ENCODE measurements at places on chromosomes 2 and 18.
A peak's percentile ranks its signal among the peaks of the same experiment; 100 is the strongest.

DNA sequence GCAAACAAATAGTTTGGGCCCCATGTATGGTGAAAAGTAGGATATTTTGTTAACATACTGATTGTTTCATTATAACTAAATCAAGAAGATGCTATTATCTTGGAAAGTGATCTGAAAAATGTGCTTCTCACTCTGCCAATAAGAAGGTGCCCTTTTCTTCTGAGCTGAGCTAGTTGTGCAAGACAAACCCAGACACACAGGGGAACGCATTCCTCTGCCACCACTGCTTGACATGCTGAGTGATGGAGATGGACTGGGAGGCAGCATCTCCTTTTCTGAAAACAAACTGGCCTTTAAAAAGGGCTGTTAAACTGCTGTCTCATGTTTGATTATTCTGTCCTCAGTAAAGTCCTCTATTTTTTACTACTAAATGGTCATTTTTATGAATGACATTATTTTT lies 1989.9 kb upstream of the CELF4 start:
- peak; percentile 18 for DNase-seq

DNA sequence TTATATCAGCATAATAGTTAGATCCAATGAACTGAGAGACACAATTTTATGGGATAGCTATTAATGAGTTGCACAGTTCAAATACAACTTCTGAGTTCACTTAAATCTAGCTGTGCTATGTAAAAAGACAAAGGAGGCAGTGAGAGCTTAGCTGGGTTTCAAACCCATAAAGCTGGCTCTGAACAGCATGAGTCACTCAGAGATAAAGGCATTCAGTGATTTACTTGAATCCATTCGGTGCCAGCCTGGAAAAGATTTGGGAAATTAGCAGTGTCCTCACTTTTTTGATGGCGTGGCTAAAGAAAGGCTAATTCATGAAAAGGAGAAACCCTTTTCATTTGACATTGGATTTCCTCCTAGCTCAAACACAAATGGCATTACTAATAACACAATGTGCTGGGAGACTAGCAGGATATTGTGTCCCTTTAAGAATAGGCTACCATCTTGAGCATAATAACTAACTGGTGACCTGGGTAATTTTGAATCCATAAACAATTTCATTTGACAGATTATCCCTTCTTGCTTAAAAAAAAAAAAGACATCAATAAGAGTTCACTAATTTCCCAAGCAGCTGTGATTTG lies 98.4 kb upstream of the NEUROD1 start:
- no peak for DNase-seq

DNA sequence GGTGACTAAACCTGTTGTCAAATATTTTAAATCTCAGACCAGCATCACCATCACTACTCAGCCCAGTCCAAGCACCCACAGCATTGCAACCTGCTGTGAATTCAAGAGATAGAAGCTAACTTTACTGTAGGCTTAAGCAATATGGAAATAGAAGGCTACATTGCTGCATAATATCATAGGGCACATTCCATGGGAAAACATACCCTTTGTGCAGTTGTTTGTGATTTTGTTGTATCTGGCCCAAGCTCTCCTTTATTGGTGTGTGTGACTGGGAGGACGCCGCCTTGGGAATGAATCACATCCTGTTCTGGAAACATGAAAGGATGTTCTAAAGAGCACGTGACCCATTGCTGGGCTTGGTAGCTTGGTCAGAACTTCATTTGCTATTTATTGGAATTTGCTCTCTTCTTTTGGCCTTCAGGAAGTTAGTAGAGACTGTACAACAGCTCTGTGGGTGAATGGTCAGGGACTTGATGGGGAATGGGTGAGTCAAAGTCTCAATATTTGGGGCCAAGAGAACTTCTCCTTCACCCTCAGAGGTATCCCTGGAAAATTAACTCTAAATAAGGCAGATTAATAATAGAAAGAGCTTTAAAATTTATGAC lies 106.8 kb upstream of the SERPINE2 start:
- DNase-seq: peak; percentile 94

DNA sequence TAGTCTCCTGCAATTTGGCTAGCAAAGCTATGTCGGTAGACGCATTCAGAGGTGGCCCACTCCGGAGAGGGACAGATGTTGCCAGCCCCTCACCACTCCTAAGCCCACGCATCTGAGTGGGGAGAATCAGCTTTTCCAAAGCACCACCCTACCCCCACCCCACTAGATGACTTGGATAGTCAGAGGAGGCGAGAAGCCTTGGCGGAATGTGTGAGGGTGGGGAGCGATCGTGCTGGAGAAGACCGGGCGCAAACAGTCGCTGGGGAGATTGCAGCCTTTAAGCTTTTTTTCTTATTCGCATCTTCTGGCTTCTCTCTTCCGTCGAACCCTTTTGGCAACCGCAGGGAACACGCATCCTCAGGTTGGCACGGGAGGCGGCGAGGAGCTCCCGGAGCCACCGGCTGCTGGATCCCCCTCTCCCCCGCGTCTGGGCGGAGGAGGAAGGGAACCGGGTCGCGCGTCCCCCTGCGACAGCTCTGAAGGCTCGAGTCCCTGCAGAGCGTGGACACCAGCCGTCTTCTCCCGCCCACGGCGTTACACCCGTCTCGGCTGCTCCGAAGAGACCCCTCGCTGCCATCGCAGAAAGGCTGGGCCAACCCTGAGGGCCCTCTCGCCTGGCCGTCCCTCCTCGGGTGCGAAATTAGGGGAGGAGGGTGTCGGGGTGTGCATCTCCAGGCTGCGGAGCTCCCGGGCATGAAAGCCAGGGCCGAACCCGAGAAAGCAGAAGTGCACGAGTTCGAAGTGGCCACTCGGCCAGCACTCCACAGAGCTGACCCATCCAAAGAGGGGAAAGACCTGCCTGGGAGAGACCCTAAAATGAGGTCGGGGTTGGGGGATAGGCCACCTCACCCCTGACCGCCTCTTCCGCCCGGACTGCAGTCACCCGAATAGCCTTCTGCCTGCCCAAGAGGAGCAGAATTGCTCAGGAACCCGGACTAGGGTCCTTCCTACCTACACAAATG lies 12.2 kb downstream of the EVX2 start:
- no peak for DNase-seq

DNA sequence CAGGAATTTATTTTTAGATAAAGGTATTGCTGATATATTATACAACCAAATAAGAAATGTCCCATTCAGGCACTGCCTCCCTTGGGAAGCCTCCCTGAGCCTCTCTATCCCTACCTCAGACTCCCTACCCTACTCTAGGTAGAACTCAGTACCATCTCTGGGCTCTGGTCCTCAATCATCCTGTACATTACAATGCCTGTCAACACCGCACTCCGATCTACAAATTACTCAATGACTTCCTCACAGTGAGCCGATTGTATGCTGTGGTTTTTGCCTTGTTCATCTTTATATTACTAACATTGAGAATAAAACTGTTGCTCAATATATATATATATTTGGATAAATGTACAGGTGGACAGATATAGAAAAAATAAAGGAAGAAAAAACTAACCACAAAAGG lies 207.5 kb downstream of the STK39 start:
- no peak for DNase-seq

DNA sequence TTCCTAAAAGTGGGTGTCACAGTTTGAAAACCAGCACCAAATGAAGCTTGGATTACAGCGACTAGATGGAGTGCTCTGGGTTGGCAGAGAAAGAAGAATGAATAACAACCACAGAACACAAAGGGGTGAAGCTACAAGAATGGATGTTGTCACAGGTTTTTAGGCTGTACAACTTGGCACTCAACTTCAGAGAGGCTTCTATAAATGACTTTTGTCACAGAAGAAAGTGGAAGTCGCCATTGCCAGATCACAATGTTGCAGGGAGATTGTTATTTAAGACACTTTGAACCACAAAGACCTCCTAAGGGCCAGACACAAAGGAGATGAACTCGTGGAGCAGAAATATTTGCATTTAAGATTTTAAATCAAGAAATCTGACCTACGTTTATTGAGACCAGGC lies 354.2 kb downstream of the CDH7 start:
- DNase-seq: no peak

GRCh38 chr18:42958353-42958752 lies 157.1 kb downstream of the RIT2 start:
- no peak for DNase-seq

- no peak for DNase-seq
These were observed 71.8 kb upstream of the ATL2 start for GRCh38 chr2:38448692-38449410.

DNA sequence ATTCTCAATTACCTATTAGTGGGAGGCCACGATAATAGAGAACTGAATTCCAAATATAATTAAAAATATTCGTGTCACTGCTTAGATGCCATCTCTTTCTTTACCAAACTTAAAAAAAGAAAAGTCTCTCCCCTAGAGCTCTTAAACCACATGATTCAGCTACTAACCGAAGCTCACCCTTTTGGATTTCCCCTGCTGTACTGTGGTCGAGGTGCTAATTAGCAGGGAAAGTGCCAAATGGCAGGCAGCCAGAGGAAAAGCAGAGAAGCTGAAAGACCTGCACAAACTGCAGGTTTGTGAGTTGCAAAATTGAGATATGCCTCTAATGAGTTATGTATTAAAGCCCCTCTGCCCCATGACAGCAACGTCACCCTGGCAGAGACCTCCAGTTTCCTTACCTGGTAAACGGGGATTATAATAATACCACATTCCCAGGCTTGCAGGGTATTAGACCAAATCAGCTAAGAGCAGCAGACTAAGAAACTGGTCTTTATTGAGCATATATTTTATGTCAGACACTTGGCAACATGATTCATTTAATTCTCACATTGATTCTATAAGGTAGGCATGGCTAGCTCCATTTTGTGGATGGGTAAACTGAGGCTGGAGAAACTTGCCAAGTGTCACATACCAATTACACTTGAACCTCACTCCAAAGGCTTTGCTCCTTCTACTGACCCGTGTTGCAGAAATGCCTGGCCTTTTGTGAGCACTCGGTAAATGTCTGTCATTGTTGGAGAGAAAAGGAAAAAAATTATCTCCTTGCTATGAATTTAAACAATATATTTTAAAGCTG lies 259.7 kb downstream of the LPIN1 start:
- peak; percentile 89 for DNase-seq

- DNase-seq: no peak
These were observed 28.1 kb upstream of the MREG start for GRCh38 chr2:216041438-216041837.

DNA sequence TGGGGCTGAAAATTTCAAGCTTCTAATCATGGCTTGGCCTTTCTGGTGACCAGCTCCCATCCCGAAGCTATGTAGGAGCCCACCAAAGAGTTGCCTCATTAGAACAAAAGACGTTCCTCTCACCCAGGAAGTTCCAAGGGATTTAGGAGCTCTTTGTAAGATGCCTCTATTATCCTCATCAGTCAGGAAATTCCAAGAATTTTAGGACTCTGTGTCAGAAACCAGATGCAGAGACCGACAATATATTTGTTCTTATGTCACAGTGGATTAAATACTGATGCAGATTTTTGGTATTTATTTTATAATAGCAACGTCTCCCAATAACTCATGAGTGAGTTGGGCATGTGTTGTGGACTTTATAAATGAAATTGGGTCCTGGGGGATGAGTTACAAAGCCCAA lies 91.8 kb upstream of the SKOR2 start:
- DNase-seq: no peak

DNA sequence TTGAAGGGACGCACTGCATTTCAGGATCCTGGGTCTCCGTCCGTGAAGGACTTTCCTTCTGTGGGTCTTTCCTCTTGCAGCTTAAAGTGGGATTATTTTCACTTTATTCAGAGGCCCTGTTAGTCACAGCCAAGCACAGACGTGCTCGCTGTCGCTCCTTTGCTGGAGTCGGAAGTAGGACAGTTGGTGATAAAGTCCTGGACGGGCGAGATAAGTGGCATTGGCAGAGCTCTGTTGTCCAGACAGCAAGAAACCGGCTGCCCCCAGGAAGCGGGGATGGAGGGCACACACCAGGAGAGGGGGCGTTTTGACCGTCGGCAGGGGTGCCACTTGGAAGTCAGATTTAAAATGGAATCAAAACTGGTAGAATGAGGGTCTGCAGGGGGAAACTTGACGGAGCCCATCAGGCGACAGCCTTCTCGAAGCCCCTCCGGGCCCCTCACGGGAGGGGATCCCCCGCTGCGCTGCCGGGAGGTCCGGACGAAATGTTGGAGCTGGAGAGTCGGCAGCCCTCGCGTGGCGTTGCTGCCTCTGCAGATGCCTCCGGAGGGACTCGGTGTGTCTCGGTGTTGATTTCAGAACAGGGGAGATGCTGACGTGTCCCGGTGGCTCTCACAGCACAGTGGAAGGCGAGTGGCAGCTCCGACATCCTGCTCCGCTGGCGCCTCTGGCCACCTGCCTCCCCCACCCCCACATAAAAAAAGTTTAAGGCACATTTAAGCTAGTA lies 124.2 kb downstream of the NFATC1 start:
- DNase-seq: no peak

GRCh38 chr2:187982668-187983067 lies 309.0 kb upstream of the GULP1 start:
- peak; percentile 96 for DNase-seq

DNA sequence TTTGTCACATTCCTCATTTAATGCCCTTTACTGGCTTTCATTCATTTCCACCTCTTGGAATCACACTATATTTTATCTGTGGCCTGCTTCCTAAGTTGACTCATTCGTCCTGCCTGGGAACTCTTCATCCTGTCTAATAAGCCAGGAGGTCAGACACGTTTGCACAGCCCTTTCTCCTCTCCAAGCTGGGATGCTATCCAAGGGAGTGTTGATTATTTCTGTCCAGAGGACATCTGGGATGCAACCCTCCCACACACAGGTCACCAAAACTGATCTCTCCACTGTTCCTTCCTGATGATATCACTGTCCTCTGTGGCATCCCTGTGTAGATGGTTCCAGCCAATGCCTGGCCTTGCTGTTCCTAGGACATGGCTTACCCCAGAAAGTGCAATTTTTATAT lies 79.8 kb upstream of the NOSTRIN start:
- peak; percentile 54 for DNase-seq
